Stimulated activated CD8-positive, alpha-beta memory T cell treated with anti-CD3 and anti-CD28 coated beads, Interleukin-15, amount 100 ng/mL, for 4 hours (primary cell): ENCODE measurements at places on chromosomes 7 and 10.
A peak's percentile ranks its signal among the peaks of the same experiment; 100 is the strongest.

DNA sequence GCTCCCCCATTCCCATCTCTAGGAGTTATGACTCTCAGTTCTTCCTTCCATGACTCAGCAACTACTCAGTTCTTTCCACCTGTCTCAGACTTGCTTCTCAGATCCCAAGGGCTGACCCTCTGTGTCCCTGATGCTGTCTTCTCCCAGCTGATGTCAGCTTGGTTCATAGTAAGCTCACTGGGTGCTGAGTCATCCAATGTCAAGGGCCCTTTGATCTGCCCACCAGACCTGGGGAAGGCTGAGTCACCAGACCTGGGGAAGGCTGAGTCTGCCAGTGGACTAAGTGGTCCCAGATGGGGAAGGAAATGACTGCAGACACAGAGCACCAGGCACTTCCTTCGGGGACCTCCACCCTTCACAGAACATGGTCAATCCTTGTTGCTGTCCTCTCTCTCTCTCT, 76.1 kb upstream of the ZEB1 start:
- peak; percentile 52 for DNase-seq

- DNase-seq = no peak
Measured at GRCh38 chr7:5545222-5545914, 121.7 kb upstream of the TNRC18 start.

GRCh38 chr10:66782144-66782543, 143.7 kb upstream of the LRRTM3 start:
- no peak for DNase-seq

GRCh38 chr10:59279991-59280505, 82.3 kb downstream of the FAM13C start:
- no peak for DNase-seq

GRCh38 chr10:79148452-79149344, 79.9 kb downstream of the ZMIZ1 start:
- no peak for DNase-seq

DNA sequence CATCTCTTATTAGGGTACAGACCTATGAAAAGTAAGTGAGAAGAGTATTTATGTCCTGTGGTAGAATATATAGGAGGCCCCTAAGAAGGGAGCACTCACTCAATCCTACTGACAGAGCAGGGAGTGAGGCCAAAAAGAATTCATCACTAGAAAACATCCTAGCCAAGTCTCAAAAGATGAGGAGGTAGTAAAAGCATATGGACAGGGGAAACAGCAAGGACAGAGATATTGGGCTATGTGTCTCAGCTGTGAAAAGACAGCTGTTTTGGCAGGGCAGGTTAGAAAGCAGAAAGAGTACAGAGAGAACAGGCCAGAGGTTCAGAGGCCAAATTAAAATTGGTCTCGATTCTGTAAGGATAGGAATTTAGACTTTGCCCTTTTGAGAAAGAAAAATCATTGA, 548.3 kb upstream of the ANKRD30A start:
- no peak for DNase-seq

DNA sequence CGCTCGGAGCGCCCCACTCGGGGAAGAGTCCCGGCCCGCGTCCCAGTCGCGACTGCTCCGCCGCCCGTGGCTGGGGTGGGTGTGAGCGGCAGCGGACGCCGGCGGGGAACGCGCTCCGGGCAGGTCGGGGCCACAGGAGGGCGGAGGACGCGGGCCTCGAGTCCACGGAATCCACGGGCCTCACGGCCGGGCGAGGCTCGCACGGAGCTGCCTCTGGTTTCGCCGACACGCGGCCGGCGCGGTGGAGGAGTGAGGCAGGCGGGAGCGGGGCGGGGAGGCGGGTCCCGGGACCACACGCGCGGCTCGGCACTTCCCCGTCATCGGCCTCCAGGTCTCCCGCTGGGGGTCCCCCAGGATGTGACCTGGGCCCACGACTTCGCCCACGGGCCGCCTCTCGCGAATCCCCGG, 533 bp upstream of the NKX6-2 start:
- DNase-seq = no peak

GRCh38 chr10:31261511-31262311, 57.3 kb upstream of the ZEB1 start:
- no peak for DNase-seq

GRCh38 chr10:86350897-86351296, 15.7 kb downstream of the GRID1 start:
- no peak for DNase-seq

DNA sequence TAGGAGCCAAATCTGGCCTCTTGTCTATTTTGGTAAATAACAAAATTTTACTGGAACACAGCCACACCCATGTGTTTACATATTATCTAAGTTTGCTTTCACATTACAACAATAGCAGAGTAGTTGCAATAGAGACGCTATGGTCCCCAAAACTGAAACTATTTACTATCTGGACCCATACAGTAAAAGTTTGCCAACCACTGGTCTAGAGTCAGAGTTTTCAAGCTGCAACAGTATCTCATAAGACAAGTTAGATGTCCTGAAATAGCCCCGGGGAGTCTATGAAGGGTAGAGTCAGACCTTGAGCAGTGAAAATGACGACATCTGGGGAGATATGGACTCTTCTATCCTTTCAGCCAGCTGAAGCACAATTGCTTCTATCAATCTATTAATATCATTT, 74.2 kb downstream of the CTNNA3 start:
- no peak for DNase-seq

- DNase-seq = no peak
Measured at GRCh38 chr7:47472444-47473157, 109.3 kb downstream of the TNS3 start.

- DNase-seq = no peak
Measured at GRCh38 chr7:157767506-157768197, 430.8 kb downstream of the DNAJB6 start.

GRCh38 chr10:10758306-10758705, 259.4 kb upstream of the CELF2 start:
- no peak for DNase-seq
